Activated CD4-positive, CD25-positive, alpha-beta regulatory T cell (primary cell): ENCODE measurements at places on chromosomes 6 and 20.

DNA sequence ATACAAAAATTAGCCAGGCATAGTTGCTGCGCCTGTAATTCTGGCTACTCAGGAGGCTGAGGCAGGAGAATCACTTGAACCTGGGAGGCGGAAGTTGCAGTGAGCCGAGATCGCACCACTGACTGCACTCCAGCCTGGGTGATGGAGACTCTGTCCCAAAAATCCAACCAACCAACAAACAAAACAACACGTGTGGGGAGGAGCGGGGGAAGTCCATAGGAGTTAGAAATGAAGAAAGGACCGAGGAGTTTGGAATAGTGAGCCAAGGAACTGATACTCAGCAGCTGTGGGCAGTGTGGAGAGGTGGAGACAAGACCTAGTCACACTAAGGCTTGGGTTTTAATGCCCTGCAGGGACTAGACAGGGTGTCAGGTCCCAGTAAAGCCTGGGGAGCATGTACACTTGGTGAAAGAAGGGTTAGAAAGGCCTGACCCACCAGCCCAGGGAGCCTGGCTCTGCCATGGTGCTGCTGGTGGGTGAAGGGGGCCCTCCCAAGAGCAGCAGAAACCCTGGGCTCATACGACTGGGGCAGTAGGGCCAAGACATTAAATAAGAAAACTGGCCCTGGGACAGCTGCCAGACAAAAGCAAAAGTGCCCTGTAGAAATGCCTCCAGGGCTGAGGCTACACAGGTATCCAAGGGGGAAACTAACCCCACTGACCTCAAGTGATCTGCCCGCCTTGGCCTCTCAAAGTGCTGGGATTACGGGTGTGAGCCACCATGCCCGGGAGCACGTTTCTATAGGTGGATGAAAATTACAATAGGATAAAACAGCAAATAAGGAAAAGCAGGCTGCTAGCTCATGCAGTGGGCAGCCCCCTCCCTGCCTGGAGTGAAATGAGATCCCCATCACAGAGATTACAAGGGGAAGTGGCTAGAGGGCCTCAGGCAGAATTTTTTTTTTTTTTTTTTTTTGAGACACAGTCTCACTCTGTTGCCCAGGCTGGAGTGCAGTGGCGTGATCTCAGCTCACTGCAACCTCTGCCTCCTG, 58.0 kb downstream of the MYH7B start:
- DNase-seq = no peak

DNA sequence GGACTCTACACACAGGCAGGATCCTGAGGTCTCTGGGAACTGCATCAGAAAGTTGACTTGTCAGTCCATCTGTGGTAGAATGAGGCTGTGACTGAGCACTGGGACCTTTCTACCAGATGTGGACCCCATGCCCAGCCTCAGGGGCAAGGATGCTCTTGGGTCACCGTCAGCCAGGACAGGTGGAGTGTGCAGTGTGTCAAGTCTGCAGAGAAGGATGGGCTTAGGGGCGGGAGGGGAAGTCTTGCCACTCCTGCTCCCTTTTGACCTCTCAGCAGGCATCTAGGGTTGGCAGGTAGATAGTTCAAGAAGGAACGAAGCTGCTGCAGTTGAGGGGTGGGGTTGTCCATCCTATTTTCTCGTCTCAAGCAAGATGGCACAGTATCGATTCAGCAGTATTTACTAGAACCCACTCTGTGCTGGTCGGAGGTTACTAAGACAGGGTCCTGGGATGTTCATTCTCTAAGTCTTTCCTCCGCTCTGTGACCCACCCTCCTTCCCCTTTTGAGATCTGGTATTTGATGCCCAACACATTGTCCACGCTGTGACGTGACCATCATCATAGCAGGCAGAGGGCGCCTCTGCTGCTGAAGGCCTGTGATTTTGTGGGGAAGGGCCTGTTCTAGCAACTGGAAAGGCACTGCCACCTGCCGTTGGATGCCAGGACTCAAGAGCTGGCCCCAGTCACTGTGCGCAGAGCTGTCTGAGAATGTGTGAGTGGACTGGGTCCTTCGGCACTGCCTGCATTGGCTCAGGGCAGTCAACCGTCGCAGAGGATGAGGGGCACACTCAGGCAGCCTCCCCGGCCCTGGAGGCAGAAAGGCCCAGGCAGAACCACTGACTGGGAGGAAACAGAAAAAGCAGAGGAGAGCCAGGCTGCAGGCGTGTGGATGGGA, 23.2 kb downstream of the RBCK1 start:
- no peak for DNase-seq

DNA sequence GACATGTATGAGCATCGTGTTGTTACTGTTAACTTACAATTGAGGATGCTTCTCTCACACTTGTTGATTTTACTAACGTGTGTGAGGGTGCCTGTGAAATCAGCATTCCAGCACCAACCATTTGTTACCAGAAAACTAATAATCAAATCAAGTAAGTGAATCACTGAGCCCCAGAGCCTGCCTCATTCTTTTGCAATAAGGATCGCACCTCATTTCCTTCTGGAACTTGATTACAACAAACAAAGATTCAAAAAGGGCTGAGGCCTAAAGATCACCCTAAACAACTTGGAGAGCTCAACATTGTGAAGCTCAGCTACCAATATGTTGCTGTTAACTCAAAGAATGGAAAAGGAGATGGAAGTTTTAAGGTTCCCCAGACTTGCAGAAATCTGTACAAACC, 274.7 kb downstream of the TFAP2A start:
- no peak for DNase-seq

DNA sequence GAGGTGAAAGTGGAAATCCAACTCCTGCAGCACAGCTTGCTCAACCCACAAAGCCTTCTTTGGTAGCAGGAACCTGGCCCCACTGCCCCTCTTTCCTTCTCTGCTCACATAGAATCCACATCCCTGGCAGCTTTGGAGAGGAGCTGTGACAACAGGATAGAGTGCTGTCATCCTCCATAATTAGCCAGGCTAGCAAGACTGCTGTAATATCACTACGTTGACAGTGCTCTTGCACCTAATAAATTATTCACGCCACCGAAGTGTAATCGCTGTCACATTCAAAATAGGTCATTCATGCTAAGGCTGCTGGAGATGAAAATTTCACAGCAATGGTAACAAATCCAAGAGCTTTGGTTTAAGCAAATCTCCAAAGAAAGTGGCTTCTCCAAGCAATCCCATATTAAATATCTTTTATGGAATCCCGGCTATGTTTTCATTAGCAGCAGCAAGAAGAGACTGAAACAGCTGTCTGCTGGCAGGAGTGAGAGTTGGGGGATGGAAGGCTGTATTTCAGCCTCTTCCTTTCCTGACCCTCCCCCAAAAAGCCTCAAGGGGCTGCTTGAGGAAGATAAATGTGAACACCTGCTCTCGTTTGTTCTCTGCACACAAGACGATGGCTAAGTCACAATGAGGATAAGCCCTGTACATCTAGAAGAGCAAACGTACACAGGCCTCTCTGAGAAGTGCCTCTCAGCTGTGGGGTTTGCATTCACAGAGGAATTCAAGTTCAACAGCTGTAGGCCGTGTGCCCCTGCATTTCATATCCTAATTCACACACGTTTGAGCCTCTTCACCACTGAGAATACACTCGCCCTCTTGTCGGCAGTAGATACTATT, 16.5 kb downstream of the RIPOR2 start:
- no peak for DNase-seq

DNA sequence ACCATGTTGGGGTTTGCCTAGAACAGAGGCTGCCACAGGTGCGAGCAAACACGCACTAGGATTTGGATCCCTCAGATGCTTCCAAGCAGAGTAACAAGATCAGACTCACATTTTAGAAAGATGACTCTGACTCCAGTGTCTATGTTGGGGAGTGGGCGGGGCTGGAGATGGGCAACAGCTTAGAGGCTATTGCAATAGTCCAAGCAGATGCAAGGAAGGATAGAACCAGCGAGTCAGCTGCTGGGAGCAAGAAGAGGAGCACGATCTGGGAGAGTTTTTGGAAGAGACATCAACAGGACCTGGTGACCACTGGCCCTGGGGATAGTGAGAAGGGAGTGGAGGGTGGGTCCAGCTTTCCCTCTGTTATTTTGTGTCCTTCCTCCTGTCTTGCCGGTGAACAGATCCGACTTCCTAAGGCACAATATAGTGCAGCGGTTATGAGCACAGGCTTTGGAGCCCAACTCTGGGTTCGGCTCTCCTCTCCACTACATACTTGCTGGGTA, 52.7 kb downstream of the FGD2 start:
- DNase-seq = no peak

DNA sequence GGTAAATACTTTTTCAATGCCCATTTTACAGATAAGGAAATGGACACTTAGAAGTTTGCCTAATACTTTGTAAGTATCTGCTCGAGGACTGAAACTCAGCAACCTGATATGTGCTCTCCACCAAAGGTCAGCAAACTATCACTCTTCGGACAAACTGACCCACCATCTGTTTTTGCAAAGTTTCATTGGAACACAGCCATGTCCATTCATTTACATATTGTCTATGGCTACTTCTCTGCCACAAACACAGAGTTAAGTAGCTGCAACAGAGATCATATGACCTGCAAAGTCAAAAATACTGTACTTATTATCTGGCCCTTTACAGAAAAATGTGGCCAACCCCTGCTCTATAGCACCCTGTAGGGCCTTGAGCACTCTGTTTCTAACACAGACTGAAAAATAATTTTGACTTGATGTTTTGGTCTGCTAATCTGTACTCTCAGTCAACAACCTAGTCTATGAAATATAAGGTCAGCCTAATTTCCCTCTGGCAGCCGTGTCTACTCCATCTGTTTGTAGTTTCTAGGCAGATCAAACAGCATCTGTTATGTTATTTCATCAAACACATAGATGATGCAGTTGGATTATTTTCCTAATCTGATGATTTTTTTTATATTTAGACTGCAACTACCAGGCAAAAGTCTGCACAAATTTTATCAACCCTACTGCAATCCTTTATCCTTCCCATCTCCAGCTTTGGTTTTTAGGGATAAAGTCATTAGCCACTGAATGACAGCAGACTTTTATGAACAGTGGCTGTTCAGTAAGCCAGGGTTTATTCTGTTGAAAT, 41.4 kb upstream of the BEND6 start:
- DNase-seq = no peak

DNA sequence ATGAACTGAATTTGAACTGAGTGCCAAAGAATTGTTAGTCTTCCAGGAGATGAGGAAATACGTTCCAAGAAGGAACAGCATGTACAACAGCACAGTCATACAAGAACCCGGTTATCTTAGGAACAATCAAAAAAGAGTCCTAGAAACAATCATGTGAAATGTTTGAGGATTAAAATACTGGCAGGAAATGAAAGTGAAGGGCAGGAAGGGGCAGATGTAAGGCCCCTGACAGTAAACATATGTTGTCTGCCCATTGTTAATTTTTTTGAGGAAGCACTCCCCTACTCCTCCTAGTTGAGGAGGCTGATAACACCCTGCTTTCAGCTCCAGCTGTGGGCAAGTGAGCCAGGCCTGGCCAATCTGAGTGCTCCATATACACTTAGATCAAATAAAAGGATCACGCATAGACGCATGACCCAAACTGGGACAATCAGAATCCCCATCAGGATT, 220.9 kb downstream of the HACE1 start:
- DNase-seq = no peak

DNA sequence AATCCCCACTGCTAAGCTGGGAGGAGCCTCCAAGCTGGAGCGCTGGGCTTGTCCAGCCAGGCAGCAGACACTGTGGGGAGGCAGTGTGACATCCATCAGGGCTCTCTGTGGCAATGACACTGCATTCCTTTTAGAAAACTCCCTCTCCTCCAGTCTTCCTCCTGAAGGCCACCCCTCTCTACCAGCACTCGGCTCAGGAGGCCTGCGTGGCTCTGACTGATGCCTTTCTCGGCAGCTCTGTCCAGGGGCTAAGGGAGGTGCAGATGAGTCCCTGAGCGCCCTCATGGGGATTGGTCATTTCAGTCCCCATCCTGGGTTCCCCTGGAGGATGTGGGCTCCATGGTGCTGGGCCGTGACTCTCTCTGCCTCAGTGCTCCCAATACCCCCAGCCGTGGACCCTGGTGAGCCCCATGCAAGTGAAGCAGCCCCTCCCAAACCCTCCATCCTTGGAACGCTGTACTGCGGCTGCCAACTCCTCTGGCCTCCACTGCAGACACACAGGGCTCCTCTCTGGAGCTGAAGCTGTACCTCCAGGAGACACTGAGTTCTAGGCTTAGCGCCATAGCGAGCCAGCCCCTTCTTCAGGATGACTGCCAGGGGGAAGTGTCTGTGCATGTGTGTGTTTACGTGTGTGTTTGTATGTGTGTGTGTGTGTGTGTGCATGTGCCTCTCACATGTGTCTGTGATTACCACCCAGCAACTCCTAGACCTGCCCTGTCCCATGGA, 209.6 kb downstream of the ERMARD start:
- DNase-seq = no peak

DNA sequence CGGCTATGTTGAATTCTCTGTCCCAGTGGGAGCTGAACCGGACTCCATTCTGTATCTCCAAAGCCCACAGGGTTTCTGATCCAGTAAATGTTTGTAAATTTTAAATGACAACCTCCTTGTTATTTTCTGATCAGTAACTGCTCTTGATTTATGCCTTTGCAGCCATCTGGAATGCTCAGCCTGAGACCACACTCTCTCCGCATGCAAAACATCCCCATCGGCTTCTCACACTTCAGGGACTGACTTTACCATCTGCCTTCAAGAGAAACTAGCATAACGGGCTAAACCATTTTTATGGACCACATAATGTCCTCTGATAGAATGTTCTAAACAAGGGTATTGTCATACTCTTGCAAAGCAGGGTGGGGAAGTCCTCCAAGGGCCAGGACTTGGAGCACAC, 94.5 kb upstream of the FOXQ1 start:
- DNase-seq = no peak

GRCh38 chr6:109056661-109057060, 38.0 kb downstream of the SESN1 start:
- no peak for DNase-seq

- no peak for DNase-seq
Observed at GRCh38 chr6:3325210-3325609, 66.5 kb downstream of the PSMG4 start.

GRCh38 chr6:149267072-149267471, 50.4 kb upstream of the TAB2 start:
- DNase-seq = no peak

- no peak for DNase-seq
Observed at GRCh38 chr20:2340136-2340535, 40.6 kb upstream of the TGM6 start.

GRCh38 chr20:23092861-23093495, 6.9 kb upstream of the CD93 start:
- no peak for DNase-seq

DNA sequence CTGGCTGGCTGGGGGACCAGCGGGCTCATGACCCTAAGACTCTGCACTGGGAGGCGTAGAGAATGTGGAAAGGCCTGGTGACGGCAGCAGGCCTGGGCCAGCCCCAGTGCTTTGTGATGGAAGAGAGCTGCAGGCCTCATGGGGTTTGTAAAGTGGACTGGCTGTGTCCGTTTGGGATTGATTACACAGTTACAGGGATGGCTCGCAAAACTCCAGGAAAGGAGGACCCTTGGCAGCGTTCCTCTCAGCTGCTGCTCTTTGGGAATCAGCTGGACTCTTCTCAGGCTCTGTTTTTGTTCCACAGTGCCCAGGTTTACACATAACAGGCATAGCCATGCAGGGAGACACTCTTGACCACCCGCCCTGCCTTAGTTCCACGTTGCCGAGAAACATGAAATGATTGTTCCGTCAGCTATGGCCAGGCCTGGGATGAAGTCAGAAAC, 89.0 kb downstream of the SLX4IP start:
- no peak for DNase-seq
